ENCODE measurements at places on chromosomes 1 and 21. TPM values are rescaled to one million over a fixed set of nuclear protein-coding genes. Genes with fewer than 3 reads are reported as not detected.

The PRPF38A gene
- 36.2 TPM for total RNA-seq

The GJC2 gene
- total RNA-seq = 4.3 TPM

The KIAA1614 gene
- 9.8 TPM for total RNA-seq

GRCh38 chr1:231215681-231216385, 25.2 kb upstream of the GNPAT start:
- no peak overlapping the region for H3K4me3 ChIP-seq
- H3K4me1 ChIP-seq = no peaks in the 10 kb centered on the region
- DNase-seq = no peak
- no peaks in the 10 kb centered on the region for H3K27me3 ChIP-seq
- H3K27ac ChIP-seq = no peak overlapping the region
- H3K36me3 ChIP-seq = no peaks in the 10 kb centered on the region

DNA sequence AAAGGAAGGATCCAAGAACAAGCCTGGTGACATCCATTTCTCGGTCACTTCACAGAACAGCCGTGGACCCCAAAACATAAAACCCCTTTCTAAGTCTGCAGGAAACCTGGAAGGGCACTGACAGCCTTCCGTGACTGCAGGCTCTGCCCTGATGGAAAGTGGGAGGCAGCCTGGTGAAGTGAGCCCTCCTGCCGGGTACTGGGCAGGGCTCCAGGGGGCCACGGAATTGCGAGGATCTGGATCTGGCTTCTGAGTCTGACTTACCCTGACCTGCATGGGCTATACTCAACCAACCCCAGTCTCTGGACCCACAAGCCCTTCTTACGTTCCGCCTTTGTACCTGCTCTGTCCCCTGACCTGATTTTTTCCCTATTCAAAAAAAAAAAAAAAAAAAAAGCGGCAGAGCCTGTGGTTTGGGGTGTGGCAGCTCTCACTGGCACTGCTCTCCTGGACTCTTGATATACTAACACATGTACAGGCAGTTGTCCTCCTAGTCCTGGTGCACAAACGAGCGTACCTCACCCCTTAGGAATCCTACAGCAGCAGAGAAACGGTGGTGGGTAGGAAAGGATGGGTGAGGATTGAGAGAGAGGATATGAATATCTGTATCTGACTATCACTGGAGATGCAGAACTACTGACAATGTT, 82.9 kb downstream of the BEND5 start:
- H3K27ac ChIP-seq = no peak overlapping the region
- no peak for DNase-seq
- H3K27me3 ChIP-seq = no peaks in the 10 kb centered on the region
- no peaks in the 10 kb centered on the region for H3K4me1 ChIP-seq

GRCh38 chr1:96355961-96356360, 365.6 kb upstream of the PTBP2 start:
- no peak for DNase-seq
- no peak overlapping the region for H3K4me3 ChIP-seq
- H3K27ac ChIP-seq = no peak overlapping the region
- no peaks in the 10 kb centered on the region for H3K27me3 ChIP-seq
- no peaks in the 10 kb centered on the region for H3K36me3 ChIP-seq

GRCh38 chr1:12206792-12207424, 22.9 kb upstream of the VPS13D start:
- no peak overlapping the region for H3K27ac ChIP-seq
- H3K36me3 ChIP-seq = no peaks in the 10 kb centered on the region
- no peak for DNase-seq
- no peak overlapping the region for H3K4me3 ChIP-seq
- H3K4me1 ChIP-seq = no peaks in the 10 kb centered on the region
- no peaks in the 10 kb centered on the region for H3K27me3 ChIP-seq

The AIRE gene
- 0.19 TPM for total RNA-seq

DNA sequence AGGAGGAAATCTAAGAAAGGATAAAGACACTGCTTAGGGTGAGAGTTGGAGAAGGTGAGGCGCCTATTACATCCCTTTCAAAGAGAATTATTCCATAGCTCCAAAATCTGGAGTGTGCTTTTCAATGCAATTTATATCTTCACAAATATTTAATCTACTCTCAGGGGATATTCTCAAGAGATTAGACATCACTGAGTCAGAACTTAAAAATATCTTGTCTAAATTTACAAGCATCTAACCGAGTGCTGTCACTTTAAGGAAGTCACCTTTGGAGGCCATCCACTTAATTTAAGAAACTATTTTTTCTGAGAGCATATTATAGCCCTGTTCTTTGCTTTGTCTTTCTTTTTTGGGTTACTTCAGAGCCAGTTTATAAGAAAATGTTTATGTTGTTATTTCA, 134.6 kb downstream of the TNFSF18 start:
- H3K4me1 ChIP-seq = no peaks in the 10 kb centered on the region
- no peak for DNase-seq
- no peak overlapping the region for H3K4me3 ChIP-seq

GRCh38 chr1:183817576-183818288, 12.8 kb downstream of the RGL1 start:
- H3K27ac ChIP-seq = no peak overlapping the region
- H3K4me3 ChIP-seq = no peak overlapping the region
- DNase-seq = no peak
- H3K36me3 ChIP-seq = no peaks in the 10 kb centered on the region
- H3K27me3 ChIP-seq = no peaks in the 10 kb centered on the region

The FMOD gene
- total RNA-seq = 204 TPM

All from aorta (tissue), 5 donors.